ENCODE measurements at places on chromosomes 11 and 22.

- DNase-seq, result no peak
Measured at GRCh38 chr11:30313580-30313979, 9.3 kb upstream of the ARL14EP start.

GRCh38 chr11:93498641-93499040, 44.5 kb downstream of the SMCO4 start:
- DNase-seq, result no peak

- no peak for DNase-seq
Measured at GRCh38 chr11:118783724-118784495, 7.1 kb downstream of the DDX6 start.

- no peak for DNase-seq
Measured at GRCh38 chr11:131581046-131581445, 210.6 kb downstream of the NTM start.

DNA sequence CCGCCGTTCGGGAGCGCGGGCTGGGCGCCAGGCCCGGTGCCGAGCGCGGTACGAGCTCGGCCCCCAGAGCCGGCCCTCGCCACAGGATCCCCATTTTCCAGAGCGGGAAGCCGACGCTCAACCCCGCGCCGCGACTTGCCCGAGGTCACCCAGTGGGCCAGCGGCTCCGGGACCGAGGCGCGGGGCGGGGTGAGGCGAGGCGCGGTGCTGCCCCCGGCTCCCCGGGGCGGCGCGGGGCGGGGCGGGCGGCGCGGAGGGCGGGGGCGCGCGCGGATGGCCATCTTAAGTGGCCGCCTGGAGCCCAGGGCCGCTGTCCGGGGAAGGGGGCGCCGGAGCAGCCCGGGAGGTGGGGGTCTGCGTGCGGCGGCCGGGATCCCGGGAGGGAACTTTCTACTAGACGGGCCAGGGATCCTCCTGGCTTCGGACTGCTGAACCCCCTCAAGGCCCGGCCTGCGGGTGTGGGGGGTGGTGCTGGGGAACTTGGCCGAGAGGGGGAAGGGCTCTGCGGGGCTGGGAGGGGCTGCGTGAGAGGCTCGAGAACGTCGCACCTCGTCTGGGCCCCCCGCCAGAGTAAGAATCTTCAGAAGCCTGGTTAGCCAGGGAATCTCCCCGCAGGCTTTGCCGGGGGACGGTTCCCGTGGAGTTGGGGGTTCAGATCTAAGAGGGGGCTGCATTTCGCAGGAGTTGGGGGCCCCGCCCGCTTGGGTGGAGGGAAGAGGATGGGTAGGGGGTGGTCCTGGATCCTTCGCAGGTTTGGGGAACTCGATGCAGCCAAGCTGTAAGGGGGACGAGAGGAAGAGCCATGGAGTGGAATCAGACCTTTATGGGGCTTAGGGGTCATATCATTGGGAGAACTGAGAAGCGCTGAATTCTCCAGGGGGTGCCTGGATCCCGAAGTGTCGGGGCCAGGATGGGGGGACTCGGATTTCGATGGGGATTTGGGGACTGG, 678 bp upstream of the INPPL1 start:
- peak; percentile 72 for DNase-seq

DNA sequence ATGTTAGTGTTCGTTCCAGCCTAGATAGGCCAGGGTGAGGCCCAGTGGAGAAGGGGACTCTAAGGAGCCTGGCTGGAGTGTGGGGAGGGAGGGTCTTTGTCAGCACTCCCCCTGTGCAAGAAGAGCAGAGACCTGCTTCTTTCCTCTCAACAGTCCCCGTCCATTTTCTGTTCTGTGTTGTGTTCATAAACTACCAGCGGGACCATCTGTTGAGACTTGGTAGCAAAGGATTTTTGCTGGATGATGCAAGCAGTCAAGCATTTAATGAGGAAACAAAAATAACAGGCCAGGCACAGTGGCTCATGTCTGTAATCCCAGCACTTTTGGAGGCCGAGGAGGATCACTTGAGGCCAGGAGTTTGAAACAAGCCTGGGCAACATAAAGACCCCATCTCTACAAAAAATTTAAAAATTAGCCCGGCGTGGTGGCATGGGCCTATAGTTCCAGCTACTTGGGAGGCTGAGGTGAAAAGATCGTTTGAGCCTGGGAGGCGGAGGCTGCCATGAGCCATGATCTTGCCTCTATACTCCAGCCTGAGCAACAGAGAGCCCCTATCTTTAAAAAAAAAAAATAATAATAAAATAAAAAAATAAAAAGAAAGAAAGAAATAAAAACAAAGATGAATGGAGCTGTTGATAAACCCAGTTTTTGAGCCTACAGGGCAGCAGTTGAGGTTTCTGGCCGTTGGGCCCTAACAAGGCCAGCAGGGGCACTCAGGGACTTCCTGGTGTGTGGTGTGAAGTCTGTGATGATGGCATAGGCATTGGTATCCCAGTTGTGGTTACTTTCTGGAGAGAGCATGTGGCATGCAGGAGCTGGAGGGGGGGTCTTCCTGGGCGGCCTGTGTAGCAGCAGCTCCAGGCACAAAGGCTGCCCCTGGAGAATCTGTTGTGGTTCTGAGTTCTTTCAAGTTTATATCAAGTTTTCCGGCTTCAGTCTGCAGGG, 1.7 kb upstream of the TXNRD2 start:
- DNase-seq, result peak; percentile 65

GRCh38 chr22:41603873-41604332, 14.3 kb upstream of the PMM1 start:
- no peak for DNase-seq
